ENCODE measurements at places on chromosomes 3 and 15.

DNA sequence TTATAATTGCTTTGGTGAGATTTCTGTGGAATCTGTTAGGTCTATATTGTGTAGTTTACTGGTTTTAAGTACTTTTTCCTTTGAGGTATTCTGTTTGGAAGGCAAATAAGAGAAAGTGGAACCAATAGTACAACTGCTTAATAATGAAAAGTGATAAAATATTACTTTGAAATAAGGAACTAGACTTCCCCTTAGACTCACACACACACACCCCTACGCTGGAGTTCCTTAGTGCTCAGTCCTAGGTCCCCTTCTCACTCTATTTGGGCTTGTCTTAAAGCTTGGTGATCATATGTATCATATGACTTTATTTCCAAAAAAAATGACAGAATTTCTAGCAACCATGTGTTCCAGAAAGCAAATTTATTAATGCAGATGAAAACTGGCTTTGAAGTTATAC, 494.0 kb upstream of the TGFBR2 start:
- no peaks in the 10 kb centered on the region for H3K4me1 ChIP-seq
- no peak overlapping the region for H3K27ac ChIP-seq
- DNase-seq: no peak
- no peaks in the 10 kb centered on the region for H3K36me3 ChIP-seq
- H3K4me3 ChIP-seq: no peak overlapping the region

DNA sequence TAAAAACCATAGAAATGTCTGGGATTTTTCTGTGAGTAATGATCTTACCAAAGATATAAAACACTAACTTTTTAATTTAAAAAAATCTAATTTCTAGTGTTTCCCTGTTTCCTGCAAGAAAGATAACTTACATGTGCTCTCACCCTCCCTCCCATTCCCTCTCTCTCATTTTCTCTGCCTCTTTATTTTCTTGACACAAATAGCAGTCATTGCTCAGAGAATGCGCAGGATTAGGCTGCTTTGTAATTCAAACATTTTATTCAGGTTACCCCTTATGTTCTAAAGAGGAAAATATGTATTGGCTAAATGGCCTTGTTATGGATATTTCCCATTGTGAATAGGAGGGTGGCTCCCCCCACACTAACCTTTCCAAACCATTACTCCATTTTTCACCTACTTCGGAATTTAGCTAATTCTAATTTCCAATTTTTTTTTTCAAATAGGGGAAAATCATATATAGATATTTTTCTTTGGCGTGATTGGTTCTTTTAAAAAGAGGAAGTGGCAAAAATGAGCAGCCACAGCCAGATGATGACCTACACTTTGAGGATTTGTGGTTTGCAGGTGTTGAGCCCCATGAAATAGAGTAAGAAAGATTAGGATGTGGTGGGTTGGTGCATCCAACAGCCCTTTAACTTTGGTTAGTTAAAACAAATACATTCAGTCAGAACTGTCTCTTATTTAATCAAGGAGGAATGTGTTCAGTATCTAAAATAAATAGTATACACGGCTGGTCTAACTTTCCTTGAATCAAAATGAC, 554.4 kb downstream of the IGSF11 start:
- no peaks in the 10 kb centered on the region for H3K36me3 ChIP-seq
- no peak overlapping the region for H3K27ac ChIP-seq
- no peaks in the 10 kb centered on the region for H3K4me1 ChIP-seq
- H3K27me3 ChIP-seq: no peaks in the 10 kb centered on the region
- H3K4me3 ChIP-seq: no peak overlapping the region
- DNase-seq: no peak

DNA sequence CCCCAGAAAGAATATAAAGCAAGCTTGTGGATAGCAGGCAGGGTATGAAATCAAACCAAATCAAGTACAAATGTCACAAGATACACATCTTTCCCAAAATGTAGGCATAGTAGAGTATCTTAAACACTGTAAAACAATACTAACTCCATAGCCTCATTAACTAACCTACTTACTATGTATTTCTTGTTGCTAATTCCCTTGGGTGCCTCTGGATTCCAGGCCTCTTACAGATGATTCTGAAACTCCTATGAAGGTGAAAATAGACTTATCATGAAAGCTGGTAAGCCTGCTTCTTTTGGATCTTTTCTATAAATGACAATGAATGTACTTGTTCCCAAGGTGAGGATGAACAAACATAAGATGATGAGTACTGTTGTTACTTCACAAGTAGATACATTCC, 93.8 kb downstream of the FRMD5 start:
- H3K4me3 ChIP-seq: no peak overlapping the region
- H3K4me1 ChIP-seq: no peaks in the 10 kb centered on the region
- H3K36me3 ChIP-seq: no peaks in the 10 kb centered on the region
- H3K27ac ChIP-seq: no peak overlapping the region

DNA sequence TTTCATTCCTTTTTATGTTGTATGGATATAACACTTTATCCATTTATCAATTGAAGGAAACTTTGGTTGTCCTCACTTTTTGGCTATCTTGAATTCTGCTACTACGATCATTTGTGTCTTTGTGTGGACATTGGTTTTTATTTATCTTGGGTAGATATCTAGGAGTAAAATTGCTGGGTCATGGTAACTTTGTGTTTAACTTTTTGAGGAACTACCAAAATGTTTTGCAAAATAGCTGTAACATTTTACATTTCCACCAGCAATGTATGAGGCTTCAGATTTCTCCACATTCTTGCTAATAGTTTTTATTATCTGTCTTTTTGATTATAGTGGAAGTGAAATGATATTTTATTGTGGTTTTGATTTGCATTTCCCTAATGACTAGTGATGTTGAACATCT, 55.6 kb downstream of the TLNRD1 start:
- H3K27ac ChIP-seq: no peak overlapping the region
- no peak for DNase-seq
- no peaks in the 10 kb centered on the region for H3K27me3 ChIP-seq
- no peak overlapping the region for H3K4me3 ChIP-seq

DNA sequence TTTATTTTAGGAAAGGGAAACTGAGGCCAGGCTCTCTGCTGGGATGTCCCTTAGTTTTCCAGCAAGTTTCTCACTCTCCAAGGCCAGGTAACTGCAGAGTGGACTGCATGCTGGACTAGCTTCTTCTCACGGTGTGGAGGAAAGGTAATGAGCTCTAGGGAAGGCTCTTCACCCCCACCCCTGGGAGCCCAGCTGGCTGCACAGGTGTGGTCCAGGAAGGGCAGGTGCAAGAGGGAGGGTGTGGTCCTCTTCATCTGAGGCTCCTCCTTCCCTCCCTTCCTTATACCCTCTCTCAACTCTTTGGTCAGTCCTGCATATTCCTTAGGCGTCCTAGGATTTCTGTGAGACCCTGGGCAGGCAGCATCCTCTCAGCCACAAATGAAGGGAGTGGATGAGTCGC, 33.9 kb downstream of the RNU5B-1 start:
- DNase-seq: peak; percentile 10
- no peak overlapping the region for H3K4me3 ChIP-seq
- H3K4me1 ChIP-seq: no peaks in the 10 kb centered on the region
- no peaks in the 10 kb centered on the region for H3K36me3 ChIP-seq
- H3K27ac ChIP-seq: no peak overlapping the region

Measured in spleen (tissue), 13 donors.